ENCODE measurements at places on chromosomes 11 and 22. TPM values are rescaled to one million over a fixed set of nuclear protein-coding genes. Genes with fewer than 3 reads are reported as not detected.

The PPP2R5B gene
- total RNA-seq: 3.8 TPM

The NLRP14 gene
- not detected for total RNA-seq

The P2RX6 gene
- total RNA-seq: 0.50 TPM

The CD3D gene
- not detected for total RNA-seq

The CLCF1 gene
- total RNA-seq: 32.5 TPM

The CNTF gene
- 1.2 TPM for total RNA-seq

The IL10RA gene
- not detected for total RNA-seq

The TBX1 gene
- 4.1 TPM for total RNA-seq

The OR5B21 gene
- total RNA-seq: not detected

The TUBA8 gene
- total RNA-seq: 0.63 TPM

The PGA4 gene
- total RNA-seq: not detected

The CWF19L2 gene
- 3.5 TPM for total RNA-seq

The PRG3 gene
- not detected for total RNA-seq

The FOLH1 gene
- not detected for total RNA-seq

The MPPED1 gene
- total RNA-seq: not detected

The NNMT gene
- total RNA-seq: 357 TPM

The KIAA1671 gene
- 10.3 TPM for total RNA-seq

The ANO5 gene
- 1.9 TPM for total RNA-seq

The TSGA10IP gene
- not detected for total RNA-seq

The MAPK11 gene
- total RNA-seq: 6.0 TPM

The KCNK4 gene
- not detected for total RNA-seq

The OR52I1 gene
- not detected for total RNA-seq

The PTPRCAP gene
- 0.34 TPM for total RNA-seq

The UBQLNL gene
- total RNA-seq: not detected

The A4GALT gene
- total RNA-seq: 27.9 TPM

The TTC12 gene
- total RNA-seq: 5.7 TPM

The TBX10 gene
- not detected for total RNA-seq

The SLC37A2 gene
- 0.21 TPM for total RNA-seq

The CACNA1I gene
- 0.06 TPM for total RNA-seq

The HTR3A gene
- total RNA-seq: not detected

The SYCE3 gene
- not detected for total RNA-seq

The RIC8A gene
- 119 TPM for total RNA-seq

The SERPING1 gene
- 0.95 TPM for total RNA-seq

The SYT13 gene
- 5.9 TPM for total RNA-seq

The HORMAD2 gene
- total RNA-seq: not detected

The GLYATL1B gene
- total RNA-seq: not detected

The TREH gene
- not detected for total RNA-seq

The OR51F1 gene
- total RNA-seq: not detected

The POU2AF2 gene
- not detected for total RNA-seq

The GUCY1A2 gene
- total RNA-seq: 0.05 TPM

The ABCC8 gene
- total RNA-seq: 8.9 TPM

The NCAM1 gene
- 0.11 TPM for total RNA-seq

The OR10V1 gene
- not detected for total RNA-seq

The OR10D3 gene
- not detected for total RNA-seq

The VSIG10L2 gene
- total RNA-seq: not detected

The WBP2NL gene
- not detected for total RNA-seq
